Erythroblast (primary cell): ENCODE measurements at places on chromosomes 7 and 10.

DNA sequence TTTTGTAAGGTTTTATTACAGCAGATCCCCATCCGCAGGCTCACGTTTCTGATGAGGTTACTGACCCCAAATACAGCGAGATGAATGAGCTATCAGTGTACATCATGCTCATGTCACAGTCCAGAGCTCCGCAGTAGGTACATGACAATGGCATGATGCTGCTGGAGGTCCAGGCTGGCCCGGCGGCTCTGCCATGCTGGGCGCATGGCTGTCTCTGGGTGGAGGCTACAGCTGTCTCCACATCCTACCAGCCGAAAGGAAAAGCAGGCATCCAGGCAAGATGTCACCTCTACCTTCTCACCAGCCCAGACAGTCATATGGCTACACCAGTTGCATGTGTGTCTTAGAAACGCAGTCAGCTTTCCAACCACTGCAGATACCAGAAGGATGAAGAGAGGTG, 90.9 kb upstream of the RNF32 start:
- DNase-seq: no peak

DNA sequence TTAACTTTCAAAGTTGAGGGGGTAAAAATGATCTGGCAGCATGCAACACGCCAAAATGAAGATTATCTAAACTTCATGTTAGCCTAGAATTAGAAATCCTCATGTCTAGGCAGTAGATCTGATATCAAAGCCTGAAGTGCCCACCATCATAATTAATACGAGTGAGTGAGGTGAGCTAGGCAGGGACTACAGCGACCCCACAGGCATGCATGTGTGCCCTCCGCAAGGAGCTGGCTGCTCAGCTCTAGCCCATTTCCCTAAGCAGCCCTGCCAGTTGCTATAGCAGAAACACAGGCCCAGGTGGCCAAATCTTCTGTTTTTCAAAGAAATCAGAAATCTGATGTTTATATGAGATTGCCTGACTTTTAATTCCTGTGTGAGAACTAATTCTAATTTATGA, 93.1 kb upstream of the IFRD1 start:
- DNase-seq: no peak

- DNase-seq: no peak
Measured at GRCh38 chr7:41219276-41219675, 483.6 kb downstream of the INHBA start.

- DNase-seq: no peak
Measured at GRCh38 chr7:41881331-41882130, 178.6 kb upstream of the INHBA start.

DNA sequence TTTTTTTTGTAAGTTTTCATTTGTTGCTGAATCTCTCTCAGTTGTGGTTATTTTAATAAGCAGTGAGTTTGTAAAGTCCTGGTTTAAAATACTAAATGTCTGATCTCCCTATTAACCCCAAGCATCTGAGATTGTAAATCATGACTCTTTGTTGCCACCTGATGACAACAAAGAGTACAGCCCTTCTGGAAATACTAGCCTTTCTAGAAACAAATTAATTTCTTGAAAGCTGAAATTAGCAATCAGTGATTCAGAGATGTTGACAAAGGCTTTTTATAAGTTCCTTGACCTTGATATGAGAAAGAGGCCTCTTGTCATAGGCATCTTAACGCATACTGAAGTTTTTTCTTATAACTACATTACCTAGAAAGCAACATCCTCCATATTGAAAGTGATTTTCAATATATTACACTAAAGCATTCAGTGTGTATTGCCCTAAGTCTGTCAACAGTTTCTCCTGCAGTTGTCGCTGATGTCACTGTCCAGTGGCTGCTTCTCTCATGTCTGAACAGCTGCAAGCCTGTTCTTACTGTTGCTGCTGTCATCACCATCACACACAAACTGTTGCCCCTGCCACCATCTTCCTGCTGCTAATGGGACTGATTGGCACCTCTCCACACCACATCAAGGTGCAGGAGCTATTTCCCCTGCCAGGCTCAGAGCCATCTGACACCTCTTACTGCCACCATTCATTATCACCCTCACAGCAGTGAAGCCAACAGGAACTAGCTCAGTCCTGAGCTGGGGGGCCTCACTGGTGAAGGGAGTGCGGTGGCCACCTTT, 95.1 kb upstream of the LRGUK start:
- no peak for DNase-seq

- DNase-seq: no peak
Measured at GRCh38 chr7:102321351-102322201, 34.7 kb downstream of the SPDYE6 start.

DNA sequence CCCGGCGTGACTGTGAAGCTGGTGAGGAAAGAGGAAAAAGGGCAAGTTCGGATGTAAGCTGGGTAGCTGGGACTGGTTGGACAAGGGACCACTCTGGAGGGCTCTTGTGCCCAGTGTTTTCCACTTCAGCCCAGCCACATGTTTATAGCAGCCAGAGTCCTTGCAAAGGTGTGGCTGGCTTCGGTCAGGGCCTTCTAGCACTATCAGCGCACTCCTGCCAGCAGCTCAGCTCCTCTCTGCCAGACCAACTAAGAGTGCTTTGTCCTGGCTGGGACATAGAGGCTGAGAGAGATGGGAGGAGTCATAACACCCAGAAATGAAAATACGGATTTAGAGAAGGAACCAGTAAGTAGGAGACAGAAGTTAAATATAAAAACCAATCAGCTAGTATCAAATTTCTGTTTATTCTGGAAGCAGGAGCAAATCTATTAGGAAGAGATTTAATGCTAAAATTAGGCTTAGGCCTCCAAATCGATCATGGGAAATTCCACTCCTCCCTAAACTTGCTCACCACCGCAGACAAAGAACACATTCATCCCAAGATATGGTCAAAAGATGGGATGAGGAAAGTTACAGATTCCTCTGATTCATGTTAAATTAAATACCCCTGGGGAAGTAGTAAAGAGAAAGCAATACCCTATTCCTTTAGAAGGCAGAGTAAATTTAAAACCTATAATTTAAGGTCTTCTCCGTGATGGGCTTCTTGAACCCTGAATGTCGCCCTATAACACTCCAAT, 135.0 kb downstream of the RALA start:
- DNase-seq: peak; percentile 4
